Cortex of kidney (tissue), 1 donor: ENCODE measurements at places on chromosomes 7 and 10.

DNA sequence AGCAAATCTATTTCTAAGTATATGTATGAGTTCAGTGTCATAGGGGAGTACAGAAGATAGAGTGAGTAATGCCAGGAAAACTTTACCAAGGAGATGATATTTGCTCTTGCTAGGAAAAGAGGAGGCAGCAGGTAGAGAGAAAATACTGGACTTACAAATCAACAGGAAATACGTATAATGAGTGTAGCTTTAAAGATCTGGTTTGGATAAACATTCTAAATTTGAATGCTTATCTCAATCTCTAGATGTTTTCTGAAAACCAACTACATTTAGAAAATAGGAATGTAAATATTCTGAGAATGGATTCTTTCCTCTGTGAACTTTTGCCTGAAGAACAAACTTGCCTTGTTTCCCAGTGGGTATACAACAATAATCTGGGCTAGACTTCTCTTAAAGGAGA is 46.9 kb upstream of the GNAI1 start:
- no peak for DNase-seq

DNA sequence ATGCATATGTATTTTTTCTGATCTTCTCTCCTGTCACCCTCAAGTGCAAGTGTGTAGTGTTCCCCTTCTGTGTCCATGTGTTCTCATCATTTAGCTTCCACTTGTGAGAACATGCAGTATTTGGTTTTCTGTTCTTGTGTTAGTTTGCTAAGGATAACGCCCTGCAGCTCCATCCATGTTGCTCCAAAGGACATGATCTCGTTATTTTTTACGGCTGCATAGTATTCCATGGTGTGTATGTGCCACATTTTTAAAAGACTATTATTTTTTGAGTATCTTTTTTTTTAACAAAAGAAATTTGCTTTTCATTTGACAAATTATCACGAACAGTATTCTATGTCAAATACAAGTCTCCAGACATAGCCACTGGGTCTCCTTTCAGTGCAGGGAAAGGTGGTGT is 110.1 kb upstream of the ZNF746 start:
- no peak for DNase-seq

DNA sequence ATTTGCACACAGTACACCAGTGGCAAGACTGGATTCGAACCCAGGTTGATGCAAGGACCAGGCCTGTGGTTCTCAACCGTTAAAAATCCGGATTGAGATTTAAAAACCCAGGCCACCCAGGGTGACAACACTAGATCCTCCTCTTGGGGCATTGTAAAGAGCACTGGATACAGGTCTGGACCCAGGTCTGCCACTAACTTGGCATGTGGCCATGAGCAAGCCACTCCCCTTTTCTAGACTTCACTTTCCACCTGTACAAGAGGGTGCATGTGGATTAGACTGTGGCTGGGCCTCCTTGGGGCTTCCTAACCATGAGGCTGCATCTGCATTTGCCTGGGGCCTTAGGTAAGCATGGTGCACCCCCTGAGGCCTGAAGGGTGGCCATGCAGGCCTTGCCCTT is 21.7 kb upstream of the SLC29A3 start:
- DNase-seq = no peak

DNA sequence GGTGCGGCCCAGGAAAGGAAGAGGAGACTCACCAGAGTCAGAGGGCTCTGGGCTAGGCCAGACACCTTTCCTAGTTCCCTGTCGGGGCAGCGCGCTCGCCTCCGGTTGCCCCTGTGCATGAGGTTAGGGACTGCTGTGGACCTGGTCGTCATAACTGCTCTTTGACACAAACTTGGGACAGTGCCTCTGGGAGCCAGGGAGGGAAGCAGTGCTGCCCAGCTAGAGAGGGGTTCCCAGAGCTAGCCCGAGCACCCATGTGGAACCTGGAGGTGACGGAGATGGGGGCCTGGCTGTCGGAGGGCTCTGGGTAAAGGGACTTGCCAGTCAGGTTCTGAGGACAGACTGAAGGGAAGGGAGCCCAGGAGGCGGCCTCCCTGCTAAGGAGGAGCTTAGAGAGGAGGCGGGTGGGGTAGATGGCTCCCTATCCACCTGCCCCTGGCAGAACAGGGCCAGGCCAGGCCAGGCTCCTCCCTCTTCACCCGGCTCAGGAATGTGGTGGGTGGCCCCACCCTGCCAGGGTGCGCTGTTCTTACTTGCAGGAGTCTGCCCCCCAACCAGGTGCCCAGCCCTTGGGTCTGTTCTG is 29.7 kb downstream of the AGAP3 start:
- DNase-seq = no peak

- no peak for DNase-seq
Observed at GRCh38 chr10:72738486-72738885, 46.5 kb downstream of the MCU start.

- no peak for DNase-seq
Observed at GRCh38 chr10:88803641-88804040, 1.1 kb downstream of the LIPM start.

- DNase-seq = no peak
Observed at GRCh38 chr7:72335561-72336381, 76.4 kb downstream of the CALN1 start.

GRCh38 chr7:143385891-143386781 is 5.0 kb downstream of the ZYX start:
- DNase-seq = no peak

DNA sequence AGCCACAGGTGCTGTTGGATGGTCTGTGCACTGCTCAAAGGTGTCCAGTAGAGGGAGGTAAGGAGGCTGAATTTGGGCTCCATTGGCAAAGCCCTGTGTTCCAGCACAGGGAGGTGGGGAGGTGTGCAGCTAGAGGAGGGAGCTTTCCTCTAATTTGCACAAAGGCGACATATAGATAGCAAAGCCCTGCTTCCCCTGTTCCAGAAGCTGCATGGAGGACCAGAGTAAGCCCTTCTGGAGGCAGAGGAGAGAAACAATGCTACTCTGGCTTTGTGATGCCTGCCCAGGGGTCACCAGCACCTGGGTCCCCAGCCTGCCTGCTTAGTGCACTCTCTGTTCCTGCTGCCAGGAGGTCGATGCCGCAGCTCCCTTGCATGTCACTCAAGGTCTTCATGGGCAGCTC is 3.4 kb upstream of the ARHGAP22 start:
- DNase-seq = no peak

- DNase-seq = no peak
Observed at GRCh38 chr10:30038781-30039536, 20.4 kb downstream of the JCAD start.

- DNase-seq = no peak
Observed at GRCh38 chr7:99422186-99422585, 13.4 kb downstream of the BUD31 start.

GRCh38 chr10:37732685-37733084 is 124.7 kb downstream of the ZNF248 start:
- DNase-seq = no peak

GRCh38 chr10:28036587-28036986 is 37.7 kb upstream of the ODAD2 start:
- DNase-seq = no peak

- DNase-seq = no peak
Observed at GRCh38 chr10:103525901-103526300, 32.4 kb downstream of the NEURL1 start.

DNA sequence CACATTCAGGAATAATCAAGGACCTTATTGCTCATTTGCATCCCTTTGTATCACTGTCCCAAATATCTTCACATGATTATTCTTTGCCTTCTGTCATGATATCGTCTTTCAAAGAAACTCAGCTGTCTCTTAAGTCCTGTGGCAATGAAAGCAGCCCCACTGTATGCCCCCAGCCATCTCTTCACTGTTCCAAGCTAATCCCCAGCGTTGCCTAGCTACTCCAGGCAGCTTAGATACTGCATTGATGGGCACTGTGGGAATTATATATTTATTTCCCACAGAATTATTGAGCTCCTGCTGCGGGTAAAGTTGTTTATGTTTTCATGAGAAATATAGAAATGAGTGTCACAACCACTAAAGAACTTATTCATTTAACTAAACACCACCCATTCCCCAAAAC is 38.8 kb downstream of the SND1 start:
- no peak for DNase-seq

DNA sequence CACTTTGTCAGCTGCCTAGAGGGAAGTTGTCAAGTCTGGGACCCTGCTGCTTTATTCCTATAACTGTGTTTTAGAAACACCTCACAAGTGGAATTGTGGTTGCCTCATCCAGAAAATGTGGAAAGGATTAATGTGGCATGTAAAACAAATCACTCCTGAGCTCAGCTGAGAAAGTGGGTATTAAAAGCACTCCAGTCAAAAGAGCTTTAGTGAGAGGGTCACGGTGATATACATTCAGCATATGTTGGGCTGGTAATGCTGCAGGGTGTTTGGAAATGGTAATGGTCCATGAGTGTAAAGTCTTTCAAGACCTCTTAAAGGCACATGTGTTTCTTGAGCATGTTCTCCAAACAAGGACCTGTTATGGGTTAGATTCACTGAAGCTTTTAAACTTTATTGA is 318.2 kb upstream of the MEOX2 start:
- DNase-seq = no peak

DNA sequence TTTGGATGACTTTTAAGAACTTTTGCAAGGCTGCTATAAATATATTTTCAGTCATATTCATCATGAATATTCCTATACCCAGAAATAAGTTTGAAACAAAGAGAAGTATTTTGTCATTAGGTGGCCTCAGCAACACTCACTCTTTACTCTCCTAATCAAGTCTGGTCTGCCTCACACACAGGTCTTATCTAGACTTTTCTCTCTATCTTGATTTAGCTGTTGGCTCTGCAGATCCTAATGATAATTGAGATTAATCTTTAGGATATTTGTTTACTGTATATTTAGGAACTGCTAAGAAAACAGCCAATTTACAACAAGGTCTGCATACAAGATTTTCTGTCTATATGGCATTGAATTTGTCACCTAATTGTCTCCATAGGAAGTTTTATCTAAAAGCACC is 297.6 kb downstream of the PTEN start:
- DNase-seq = no peak

- DNase-seq = no peak
Observed at GRCh38 chr10:63388421-63389031, 77.3 kb downstream of the JMJD1C start.

GRCh38 chr10:116001976-116002375 is 271.0 kb downstream of the GFRA1 start:
- DNase-seq = no peak

DNA sequence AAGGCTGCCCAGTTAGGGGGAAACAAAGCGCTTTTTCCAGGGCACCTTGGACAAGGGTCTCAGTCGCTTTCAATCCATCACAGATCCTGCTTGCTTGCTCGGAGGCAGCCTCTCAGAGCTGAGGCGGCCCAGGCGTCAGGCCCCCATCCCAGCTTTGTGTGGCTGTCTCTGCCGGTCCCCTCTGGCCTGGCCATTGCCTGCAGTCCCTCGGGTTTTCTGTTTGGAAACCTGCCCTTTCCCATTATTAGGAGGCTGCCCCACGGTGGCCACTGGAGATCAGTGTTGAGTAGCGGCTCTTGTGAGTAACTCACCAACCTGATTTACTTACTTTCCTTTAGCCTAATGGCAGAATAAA is 216.1 kb downstream of the GLRX3 start:
- DNase-seq = no peak

GRCh38 chr10:117921421-117921820 is 125.3 kb downstream of the RAB11FIP2 start:
- no peak for DNase-seq

- DNase-seq = no peak
Observed at GRCh38 chr7:5546626-5547025, 123.0 kb upstream of the TNRC18 start.

GRCh38 chr10:21194510-21194993 is 297.4 kb upstream of the NEBL start:
- no peak for DNase-seq

DNA sequence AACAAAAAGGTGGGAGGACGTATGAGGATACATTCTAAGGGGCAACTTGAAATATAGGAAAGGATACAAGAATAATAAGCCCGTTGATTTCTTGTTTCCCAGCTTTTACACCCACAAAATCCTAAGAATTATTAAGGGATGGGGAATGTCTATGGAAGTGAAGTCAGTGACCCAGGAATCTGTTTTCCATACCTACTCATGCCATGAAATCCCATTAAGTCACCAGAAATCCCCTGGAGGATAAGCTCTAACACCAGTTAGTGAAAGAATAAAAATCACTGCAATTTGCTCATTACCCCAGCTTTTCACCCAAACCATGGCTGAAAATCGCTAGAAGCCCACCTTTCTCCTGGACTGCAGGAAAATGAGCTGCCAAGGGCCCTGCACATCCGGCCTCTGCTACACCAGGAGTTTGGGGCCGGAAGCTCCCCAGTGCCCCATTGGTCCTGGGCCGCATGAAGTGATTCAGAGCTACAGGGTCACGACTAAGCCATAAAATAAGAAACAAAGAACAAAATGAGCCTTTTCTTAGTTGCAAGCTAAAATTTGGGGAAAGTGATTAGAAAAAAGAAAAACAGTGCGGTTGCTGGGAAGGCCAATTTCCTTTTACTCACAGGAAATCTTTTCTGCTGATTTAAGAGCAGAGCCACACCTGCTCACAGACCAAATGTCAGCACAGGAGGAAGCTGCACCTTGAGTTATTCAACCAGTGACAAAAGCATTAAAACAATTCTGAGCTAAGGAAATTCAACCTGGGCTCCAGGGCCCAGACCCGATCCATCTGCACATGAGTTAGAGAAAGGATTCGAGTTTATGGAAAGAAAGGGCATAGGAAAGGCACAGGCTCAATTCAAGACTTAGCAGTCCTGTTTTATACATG is 40.3 kb downstream of the HIPK2 start:
- DNase-seq = no peak

DNA sequence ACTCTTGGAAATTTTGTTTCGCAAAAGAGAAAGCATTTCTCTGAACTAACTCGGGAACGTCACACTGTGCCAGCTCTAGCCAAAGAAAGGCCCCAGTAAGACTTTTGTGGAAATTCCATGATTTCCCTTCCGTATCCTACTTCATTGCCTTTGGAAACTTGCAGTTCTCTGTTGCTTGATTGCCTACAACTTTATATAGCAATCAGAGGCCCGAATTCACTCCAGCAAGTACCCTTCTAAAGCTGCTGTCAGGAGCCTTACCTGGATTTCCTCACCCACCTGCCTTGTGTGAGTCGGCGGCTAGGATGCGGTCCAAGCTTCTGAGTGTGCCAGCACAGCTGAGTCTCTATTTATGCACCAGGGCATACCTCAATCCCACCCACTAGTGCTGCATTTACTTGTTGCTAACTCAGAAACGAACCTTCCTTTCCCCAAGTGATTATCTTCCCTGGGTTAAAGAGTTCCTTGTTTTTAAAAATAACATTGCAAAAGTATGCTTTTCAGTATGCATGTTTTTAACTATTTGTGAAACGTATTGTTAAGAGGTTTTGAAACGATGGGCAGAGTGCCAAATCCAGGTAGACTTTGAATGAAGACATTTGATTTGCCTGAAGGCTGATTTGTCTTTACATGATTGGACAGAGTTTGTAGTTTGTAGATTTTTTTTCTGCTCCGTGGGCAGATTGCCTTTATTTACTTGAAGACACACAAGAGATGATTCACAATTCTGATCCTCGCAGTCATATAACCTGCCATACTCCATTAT is at the start of gene AGR2:
Gene AGR2 (minus strand): TSS at position 326 of the 766 bp plus-strand sequence. CDS start 3,203 bp downstream, outside the sequence.
- DNase-seq = no peak

- no peak for DNase-seq
Observed at GRCh38 chr10:71973777-71974488, 9.7 kb downstream of the CHST3 start.

GRCh38 chr10:1126461-1126860 is 70.3 kb downstream of the WDR37 start:
- DNase-seq = no peak

GRCh38 chr10:113788604-113789083 is 37.2 kb downstream of the PLEKHS1 start:
- DNase-seq = no peak

GRCh38 chr7:95755277-95755934 is 16.9 kb upstream of the DYNC1I1 start:
- DNase-seq = no peak

- no peak for DNase-seq
Observed at GRCh38 chr7:2034291-2035201, 198.2 kb downstream of the MAD1L1 start.
